ENCODE measurements at places on chromosomes 5 and 9. TPM values are rescaled to one million over a fixed set of nuclear protein-coding genes. Genes with fewer than 3 reads are reported as not detected.

- DNase-seq = peak; percentile 37
These were observed 909 bp downstream of the AFF4 start for GRCh38 chr5:132962429-132963021.

Gene PCDHGA5
- total RNA-seq = 0.98 TPM

Gene ENC1
- 24.5 TPM for total RNA-seq

Gene COL15A1
- total RNA-seq = 0.04 TPM

GRCh38 chr5:82512025-82512424, 233.9 kb upstream of the RPS23 start:
- DNase-seq = no peak

Gene IL4
- not detected for total RNA-seq

DNA sequence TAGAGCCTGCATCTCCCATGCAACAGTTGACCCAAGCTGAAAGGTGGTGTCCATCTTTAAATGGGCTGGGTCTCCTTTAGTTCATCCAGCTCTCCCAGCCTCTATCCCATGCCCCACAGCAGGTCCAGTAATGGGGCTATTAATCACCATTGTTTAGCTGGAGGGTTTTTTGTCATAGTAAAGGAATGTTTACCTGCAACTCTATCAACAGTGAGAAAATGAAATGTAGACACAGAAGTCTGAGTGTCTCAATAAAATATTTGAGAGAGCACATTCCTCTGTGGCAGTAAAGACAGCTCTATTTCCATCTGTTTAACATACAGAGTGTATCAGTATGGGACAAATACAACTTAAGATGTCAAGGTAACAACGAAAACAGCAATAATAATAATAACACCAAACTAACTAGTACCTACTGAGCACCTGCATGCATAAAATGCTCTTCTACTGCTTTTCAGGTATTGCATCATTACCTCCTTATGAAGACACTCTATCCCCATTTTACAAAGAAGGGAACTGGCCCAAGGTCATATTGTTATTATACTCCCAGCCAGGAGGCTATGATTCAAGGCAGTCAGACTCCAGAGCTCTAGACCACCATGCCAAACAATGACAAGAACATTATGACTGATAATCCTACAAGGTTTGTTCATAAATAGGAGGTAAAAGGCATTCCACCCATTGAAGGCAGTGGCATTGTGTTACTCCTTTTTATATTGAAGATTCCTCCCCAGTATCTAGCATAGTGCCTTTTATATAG, 21.0 kb upstream of the C5orf58 start:
- peak; percentile 92 for DNase-seq

Gene CDC25C
- 13.8 TPM for total RNA-seq

GRCh38 chr9:133155156-133155555, 8.6 kb downstream of the GBGT1 start:
- DNase-seq = no peak

- peak; percentile 75 for DNase-seq
These were observed 30.0 kb downstream of the DNAJC21 start for GRCh38 chr5:34959323-34959722.

DNA sequence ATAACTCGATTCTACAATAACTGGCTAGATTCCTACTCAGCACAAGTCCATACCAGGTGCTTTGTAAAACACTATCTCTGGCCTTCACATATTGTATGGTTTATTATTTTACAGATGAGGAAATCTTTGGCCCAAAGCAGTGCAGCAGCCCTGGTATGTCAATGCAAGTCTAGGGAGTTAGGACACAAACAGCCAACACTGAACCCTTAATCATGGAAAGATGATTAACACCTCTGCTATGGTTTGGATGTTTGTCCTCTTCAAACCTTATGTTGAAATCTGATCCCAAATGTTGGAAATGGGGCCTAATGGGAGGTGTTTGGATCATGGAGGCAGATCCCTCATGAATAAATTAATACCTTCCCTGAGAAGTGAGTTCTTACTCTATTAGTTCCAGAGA, 76.6 kb downstream of the MAPKAP1 start:
- DNase-seq = no peak

Gene NTNG2
- 1.7 TPM for total RNA-seq

Gene CARTPT
- total RNA-seq = not detected

- no peak for DNase-seq
These were observed 29.9 kb downstream of the HACD4 start for GRCh38 chr9:21001581-21001980.

Gene NRG2
- 1.8 TPM for total RNA-seq

GRCh38 chr9:87650611-87651295, 75.2 kb upstream of the CTSL start:
- no peak for DNase-seq

- no peak for DNase-seq
These were observed 509.4 kb upstream of the SEMA6A start for GRCh38 chr5:117084067-117084466.

DNA sequence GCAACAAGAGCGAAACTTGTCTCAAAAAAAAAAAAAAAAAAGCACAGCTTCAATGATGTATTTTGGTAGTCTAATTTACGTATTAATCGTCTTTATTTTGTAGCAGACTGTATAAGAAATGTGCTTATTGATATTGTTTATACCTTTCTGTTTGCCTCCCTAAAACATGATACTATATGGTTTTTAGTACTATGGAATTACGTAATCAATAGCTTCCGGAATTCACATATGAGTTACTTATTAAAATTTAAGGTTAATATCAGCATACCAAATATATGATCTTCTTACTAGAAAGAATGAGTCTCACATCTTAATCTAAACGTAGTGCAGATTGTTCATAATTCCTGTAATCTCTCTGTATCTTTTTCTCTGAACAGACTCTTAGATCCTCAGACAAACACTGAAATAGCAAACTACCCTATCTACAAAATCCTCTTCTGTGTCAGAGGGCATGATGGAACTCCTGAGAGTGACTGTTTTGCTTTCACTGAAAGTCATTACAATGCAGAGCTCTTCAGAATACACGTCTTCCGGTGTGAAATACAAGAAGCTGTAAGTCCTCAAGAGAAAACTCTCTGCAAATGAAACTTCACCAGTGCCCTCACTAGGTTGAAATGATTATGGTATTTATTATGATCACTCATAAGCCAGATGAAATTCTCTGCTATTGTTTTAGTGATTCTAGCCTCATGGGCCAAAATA, 44.4 kb upstream of the GPR21 start:
- no peak for DNase-seq

DNA sequence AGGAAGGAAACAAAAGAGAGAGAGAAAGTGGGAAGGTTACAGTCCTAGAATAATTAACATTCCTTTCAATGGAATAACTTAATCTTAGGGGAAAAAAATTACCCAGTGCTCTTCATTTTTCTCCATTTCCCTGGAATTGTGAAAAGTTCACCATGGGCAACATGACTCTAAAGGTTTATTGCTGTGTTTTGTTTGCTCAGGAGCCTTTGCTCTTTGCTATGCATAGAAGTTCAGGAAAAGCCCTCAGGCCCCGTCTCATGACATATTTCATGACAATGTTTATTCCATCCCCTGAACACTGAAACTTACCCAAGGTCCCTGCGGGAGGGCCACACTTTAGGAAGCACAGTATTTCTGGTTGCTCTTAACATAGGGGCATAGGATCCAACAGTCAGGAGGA, 9.8 kb upstream of the CTSL start:
- peak; percentile 60 for DNase-seq

GRCh38 chr9:2466703-2467102, 154.9 kb upstream of the VLDLR start:
- peak; percentile 5 for DNase-seq

- no peak for DNase-seq
These were observed at the start of gene TRAF1 for GRCh38 chr9:120926397-120926928. TSS of gene TRAF1 (minus strand) at chr9:120926796. CDS start at chr9:120926075, 721 bp downstream.

DNA sequence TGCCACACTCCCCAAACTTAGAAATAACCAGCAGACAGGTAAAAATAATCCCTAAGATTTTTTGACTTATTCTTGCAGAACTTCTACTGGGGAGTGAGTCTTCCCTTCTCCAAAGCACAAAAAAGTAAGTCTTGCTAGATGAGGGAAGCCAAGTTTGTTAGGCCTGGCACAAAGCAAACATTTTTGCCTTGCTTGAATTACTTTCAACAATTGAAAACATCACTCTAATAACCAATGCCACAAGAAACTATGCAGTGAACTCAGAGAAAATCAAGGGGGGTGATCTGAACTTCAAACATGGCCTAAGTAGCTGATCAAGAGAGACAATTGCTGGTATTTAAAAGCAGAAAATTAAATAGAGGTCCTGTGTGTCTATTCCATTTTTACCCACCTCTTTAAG, 123.6 kb upstream of the SLC1A3 start:
- DNase-seq = no peak

DNA sequence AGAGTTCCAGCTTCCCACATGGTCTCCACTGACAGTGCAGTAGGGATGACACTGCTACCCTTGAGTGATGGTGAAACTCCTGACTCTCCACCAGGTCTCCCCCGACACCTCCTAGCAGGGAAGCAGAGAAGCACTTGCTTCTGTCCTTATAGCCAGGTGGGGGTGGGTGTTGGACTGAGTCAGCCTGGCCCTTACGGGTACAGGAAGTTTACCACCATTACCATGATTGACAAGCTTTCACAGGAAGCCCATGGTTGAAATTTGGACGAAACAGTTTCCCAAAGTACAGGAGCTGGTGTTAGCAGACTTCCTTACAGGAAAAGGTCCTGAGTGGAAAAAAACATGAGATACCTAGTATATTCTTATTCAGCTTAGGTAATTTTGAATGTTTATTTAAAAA, 3.1 kb upstream of the FBXL7 start:
- no peak for DNase-seq

DNA sequence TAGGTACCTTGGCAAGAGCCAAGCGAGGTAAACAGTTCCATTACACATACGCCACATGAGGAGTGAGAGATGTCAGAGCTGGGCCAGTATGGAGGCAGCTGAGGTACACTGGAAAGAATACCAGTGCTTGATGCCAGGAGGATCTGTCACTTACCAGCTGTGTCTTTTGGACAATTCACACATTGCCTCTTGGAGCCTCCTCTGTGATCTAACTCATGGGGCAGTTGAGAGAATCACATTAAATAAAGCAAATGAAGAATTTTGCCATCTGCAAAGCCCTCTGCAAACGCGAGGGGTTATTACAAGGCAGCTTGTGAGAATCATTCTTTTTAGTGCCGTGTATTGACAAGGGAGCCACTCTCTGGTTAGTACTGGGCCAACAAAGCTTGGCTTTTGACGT, 429.7 kb upstream of the KLF4 start:
- no peak for DNase-seq

DNA sequence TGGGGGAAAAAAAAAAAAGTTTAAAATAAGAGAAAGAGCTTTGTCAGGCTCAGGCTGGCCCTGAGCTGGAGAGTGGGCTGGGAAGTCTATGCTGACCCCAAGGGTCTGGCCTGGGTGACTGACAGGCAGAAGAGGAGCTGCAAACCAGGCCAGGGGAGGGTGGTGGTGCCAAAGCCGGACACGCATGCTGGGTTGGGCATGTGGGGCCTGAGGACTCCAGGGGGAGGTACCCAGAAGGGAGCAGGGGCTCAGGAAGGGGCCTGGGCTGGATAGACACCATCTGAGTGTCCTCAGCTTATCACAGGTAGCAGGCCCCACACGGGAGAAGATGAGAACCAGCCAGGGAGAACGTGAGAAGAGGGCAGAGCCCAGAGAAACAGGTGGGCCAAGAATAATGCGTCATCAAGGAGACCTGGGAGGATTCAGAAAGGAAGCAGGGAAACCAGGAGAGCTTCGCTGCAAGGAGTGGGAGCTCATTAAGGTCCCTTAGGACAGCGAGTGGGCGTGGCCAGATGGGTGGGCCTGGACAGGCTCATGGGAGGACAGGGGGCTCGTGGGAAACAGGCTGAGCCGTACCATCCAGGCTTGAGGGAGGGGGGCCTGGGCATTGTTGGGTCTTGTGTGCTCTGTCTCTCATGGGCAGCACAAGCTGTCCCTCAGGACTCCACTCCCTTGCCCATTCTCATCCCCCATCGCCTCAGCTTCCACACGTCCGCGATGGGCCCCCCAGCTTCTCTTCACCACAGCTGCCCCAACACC, 16.0 kb downstream of the TMOD1 start:
- DNase-seq = no peak

GRCh38 chr5:58410441-58410840, 49.4 kb downstream of the PLK2 start:
- peak; percentile 49 for DNase-seq

DNA sequence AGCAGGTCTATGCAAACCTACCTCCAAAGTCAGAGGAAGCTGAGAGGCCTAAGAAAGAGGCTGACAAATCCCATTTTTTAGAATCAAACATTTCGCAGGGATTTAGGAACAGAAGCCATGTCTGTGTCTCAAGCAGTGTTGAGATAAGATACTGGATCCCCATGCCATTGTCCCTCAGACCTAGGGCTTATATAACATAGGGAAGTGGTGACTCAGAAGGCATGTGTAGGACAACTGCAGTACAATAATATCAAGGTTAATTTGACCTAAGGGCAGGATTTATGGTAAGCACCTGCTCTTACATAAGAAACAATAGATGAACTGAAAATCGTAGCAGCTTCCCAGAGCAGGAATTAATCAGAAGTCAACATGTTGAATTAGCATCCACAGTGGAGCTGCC, 459.4 kb downstream of the ANXA1 start:
- DNase-seq = no peak

DNA sequence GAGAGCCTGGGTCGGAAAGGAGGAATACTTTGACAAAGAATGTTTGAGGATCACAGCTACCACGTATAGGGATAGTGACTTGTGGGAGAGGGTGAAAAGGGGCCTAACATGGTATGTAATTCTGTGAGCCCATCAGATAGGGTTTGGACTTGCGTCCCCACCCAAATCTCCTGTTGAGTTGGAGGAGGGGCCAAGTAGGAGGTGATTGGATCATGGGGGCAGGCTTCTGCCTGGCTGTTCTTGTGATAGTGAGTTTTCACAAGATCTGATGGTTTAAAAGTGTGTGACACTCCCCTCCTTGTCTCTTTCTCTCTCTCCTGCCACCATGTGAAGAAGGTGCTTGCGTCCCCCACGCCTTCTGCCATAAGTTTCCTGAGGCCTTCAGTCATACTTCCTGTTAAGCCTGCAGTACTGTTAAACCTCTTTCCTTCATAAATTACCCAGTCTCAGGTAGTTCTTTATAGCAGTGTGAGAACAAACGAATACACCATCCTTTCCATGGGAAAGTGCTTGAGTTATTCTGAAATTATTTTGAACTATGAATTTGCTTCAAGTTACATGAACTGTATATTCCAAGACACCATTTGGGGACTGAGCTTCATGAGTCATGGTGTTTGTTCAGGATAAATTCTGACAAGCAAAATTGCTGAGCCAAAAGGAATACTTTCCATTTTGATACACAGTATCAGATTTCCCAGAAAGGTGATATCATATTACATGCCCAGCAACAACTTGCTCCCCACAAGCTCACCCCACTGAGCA, 68.8 kb upstream of the SSBP2 start:
- peak; percentile 74 for DNase-seq

Gene OBP2B
- not detected for total RNA-seq

Gene PCDHB8
- total RNA-seq = 0.40 TPM

- no peak for DNase-seq
These were observed 5.7 kb upstream of the LPCAT1 start for GRCh38 chr5:1529498-1529897.
